IMR-90 (cell line): ENCODE measurements at places on chromosomes 7 and 10. TPM values are rescaled to one million over a fixed set of nuclear protein-coding genes. Genes with fewer than 3 reads are reported as not detected.

Gene ANKRD30A
- not detected in 2 replicates for total RNA-seq

Gene VWDE
- total RNA-seq = 0.18 and 0.28 TPM in 2 replicates

Gene CFAP69
- 0.72 and 1.7 TPM in 2 replicates for total RNA-seq

DNA sequence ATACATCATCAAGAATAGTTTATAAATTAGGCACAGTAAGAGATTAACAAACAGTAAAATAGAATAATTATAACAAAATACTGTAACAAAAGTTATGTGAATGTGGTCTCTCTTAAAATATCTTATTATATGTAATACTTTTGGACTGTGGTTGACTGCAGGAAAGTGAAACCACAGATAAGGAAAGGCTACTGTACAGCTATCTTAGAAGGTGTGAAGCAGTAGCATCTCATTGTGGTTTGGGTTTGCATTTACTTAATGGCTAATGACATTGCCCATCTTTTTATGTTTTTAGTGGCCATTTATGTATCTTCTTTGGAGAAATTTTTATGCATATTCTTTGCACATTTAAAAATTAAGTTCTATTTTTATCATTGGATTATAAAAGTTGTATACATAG is 296.4 kb upstream of the MAGI2 start:
- H3K4me3 ChIP-seq = no peak overlapping the region
- no peaks in the 10 kb centered on the region for H3K4me1 ChIP-seq
- H3K27ac ChIP-seq = no peak overlapping the region
- no peaks in the 10 kb centered on the region for H3K27me3 ChIP-seq

- no peak overlapping the region for H3K4me3 ChIP-seq
- no peaks in the 10 kb centered on the region for H3K36me3 ChIP-seq
- no peak overlapping the region for H3K27ac ChIP-seq
- H3K4me1 ChIP-seq = no peaks in the 10 kb centered on the region
- H3K27me3 ChIP-seq = no peaks in the 10 kb centered on the region
Observed at GRCh38 chr10:32687116-32687515, 241.2 kb downstream of the CCDC7 start.

DNA sequence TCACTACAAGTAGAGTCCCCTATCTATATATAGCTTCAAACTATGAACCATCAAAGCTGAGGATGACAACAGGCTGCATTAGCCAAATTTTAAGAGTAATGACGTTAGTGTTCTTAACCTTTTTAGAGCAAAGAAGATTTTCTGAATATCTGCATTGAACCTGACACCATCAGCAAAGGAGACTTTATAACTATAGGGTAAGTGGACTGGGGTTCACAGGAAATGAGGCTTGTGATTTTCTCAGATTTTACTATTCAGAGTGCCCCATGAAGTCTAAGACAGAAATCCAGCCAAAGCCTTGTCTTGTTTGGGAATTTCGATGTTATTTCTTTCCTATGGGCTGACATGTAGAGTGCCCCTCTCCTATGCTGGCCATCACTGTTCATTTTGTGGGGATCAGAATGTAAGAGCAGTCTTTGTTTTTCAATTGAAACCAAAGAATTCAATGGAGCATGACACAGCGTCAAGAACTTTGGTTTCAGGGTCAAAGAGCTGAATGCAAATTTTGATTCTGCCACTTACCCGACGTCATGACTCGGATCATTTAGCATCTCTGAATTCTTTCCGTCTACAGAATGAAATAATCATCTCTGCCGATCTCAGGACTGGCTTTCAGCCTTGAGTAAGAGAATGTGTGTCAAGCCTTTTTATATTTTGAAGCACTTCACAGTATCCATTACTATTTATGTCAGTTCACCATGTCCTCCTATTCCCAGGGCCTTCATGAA is 52.7 kb downstream of the DENND11 start:
- no peak overlapping the region for H3K4me3 ChIP-seq
- H3K36me3 ChIP-seq = peaks cover 11% of the 10 kb centered on the region
- no peaks in the 10 kb centered on the region for H3K27me3 ChIP-seq
- no peak for DNase-seq
